ENCODE measurements at places on chromosomes 11 and 22.

DNA sequence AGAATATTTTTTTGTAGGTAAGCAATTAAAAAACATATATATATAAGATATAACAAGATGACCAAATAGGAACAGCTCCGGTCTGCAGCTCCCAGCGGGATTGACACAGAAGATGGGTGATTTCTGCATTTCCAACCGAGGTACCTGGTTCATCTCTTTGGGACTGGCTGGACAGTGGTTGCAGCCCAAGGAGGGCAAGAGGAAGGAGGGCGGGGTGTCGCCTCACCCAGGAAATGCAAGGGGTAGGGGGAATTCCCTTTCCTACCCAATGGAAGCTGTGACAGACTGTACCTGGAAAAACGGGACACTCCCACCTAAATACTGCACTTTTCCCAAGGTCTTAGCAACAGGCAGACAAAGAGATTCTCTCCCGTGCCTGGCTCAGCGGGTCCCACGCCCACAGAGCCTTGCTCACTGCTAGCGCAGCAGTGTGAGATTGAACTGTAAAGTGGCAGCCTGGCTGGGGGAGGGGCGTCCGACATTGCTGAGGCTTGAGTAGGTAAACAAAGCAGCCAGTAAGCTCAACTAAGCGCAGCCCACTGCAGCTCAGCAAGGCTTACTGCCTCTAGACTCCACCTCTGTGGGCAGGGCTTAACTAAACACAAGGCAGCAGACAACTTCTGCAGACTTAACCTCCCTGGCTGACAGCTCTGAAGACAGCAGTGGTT, 163.8 kb downstream of the CWF19L2 start:
- no peak for DNase-seq

DNA sequence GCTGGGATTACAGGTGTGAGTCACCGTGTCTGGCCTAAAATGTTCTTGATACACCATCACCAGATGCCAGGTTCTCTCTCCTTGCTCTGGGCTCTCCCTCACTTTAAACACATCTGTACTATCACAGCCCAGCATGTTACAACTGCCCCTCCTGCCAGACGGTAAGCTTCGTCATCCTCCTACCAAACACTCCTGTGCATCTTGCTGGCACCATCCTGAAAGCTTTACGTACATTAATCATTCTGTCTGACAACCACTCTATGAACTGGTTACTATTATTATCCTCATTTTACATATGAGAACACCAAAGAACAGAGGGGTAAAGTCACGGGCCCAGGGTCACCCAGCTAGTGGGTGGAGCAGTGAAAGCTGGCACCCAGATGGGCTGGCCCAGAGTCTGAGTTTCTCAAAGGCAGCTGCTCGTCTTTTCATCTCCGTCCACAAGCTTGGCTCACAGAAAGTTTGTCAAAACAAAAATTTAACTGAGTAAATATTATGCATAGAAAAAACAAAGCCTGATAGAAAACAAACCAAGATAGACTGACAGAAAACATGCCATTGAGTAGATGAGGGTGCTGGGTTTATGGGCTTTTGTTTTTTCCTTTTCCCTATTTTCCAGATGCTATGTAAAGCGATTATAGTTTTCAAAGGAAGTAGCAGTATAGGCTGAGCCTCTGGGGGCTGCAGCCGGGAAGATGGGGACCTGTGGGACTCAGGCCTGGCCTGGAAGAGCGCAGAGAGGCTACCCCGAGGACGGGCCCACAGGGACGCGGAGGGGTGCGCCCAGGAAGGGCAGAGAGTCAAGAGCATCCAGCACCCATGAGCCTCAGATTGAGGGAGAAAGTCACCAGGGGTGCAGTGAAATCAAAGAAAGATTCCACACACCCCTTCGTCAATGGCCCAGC, 9.5 kb downstream of the PLA2G6 start:
- DNase-seq = no peak

DNA sequence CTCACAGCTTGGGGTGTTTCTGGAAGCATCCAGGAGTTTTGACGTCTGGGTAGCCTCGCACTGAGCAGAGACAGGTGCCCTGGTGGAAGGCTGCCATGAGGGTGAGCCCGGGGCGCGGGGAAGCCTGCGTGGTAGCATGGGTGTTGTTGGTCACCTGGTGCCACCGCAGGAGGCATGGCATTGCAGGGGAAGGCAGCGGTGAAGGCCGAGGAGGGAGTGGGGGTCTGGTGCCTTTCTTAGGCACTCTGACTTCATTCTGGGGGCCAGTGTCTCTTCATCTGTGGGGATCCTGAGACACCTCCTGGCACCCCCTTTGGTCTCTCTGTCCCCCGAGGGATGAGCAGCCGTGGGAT, 271.2 kb downstream of the TBC1D22A start:
- no peak for DNase-seq

DNA sequence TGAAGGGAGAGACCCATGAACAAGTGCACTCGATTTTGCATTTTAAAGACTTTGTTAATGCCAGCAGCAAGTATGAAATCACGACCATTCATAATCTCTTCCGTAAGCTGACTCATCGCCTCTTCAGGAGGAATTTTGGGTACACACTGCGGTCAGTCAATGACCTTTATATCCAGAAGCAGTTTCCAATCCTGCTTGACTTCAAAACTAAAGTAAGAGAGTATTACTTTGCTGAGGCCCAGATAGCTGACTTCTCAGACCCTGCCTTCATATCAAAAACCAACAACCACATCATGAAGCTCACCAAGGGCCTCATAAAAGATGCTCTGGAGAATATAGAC, 5.9 kb downstream of the SERPIND1 start:
- no peak for DNase-seq

DNA sequence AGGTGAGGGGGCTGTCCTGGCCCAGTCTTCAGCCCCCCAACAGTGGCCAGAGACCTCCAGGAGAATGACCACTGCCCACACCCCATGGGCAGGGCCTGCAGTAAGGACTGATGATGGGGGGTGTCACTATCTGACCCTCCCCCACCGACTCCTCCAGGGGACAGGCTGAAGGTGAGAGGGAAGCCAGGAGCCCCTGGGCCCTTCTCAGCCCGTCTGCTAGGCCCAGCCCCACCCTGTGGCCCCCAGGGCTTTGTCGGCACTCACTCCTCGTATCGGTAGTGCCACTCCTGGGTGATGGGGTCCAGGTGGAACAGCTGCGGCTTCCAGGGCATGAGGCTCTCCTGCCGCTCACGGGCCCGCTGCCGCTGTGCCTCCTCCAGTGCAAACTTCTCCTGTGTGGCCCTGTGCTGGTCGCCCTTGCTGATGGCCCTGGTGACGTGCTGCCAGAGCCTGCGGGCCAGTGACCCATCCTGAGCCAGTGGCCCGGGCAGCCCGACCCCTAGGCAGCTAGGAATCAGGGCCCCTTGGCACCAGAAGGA, 35.4 kb upstream of the CARS1 start:
- no peak for DNase-seq

GRCh38 chr11:118876286-118876685, 7.4 kb upstream of the CXCR5 start:
- DNase-seq = no peak

- no peak for DNase-seq
These were observed 75.4 kb downstream of the AASDHPPT start for GRCh38 chr11:106152824-106153223.

- no peak for DNase-seq
These were observed 3.6 kb upstream of the VWCE start for GRCh38 chr11:61298663-61299244.

DNA sequence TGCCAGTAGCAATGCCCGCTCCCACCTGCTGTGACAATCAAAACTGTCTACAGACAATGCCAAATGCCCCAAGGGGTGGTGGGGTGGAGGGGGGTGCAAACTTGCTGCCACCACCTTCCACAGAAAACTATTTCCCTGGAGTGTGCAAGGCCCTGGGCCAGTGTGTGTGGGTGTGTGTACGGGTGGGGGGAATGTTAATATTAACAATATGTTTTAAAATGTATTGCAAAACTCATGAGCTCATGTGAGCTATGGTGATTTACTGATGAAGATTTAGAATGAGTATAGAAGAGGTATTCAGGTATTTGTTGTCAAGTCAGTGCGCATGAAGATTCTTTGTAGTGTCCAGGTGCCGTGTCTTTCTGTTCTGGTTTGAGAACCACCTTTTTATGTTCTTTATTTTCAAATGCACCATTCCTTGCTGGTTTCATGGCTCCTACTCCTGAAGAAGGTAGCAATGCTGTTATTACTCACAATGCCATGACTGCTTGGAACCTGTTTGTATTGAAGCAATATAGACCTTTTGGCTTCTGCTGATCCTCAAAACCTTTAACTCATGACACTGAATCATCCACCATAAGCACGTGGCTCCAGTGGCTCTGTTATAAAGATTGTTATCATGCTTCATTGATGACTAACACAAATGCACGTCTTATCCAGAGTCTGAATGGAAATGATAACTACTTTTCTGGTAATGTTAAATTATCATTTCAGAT, 29.9 kb upstream of the AQP11 start:
- DNase-seq = no peak

GRCh38 chr11:134224710-134225664, 516 bp downstream of the VPS26B start:
- DNase-seq = no peak

- no peak for DNase-seq
These were observed 396.6 kb downstream of the NELL1 start for GRCh38 chr11:21066030-21066429.

DNA sequence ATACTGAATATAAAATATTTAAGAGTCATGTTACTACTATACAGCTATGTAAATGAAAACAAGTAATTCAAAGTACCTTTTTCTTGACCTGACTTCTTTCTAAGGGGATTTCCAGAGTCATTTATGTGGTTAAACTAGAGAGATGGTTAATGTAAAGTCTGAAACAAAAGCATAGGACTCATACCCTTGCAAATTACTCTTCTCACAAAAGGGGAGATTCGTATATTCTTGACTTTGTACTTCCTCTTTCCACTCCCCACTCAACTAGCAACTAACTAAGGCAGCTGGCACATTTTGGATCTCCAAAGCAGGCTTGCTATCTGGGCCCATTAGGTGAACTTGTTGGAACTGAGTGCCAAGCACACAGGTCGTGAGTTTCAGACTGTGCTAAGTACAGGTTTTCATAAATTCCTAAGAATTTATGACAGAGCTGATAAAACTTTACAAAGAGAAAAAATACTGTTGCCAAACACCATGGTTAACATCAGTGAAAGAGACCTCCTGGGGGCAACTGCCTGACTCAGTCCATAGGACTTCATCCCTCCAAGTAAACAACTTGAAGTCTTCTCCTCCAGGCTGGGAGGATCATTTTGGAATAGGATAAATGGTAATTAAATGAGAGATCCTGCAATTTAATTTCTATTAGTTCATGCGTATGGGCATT, 77.0 kb upstream of the DDI1 start:
- DNase-seq = no peak

GRCh38 chr11:14973621-14974514, 1.7 kb upstream of the CALCA start:
- DNase-seq = no peak

GRCh38 chr22:37273126-37273845, 9.0 kb upstream of the CYTH4 start:
- no peak for DNase-seq

DNA sequence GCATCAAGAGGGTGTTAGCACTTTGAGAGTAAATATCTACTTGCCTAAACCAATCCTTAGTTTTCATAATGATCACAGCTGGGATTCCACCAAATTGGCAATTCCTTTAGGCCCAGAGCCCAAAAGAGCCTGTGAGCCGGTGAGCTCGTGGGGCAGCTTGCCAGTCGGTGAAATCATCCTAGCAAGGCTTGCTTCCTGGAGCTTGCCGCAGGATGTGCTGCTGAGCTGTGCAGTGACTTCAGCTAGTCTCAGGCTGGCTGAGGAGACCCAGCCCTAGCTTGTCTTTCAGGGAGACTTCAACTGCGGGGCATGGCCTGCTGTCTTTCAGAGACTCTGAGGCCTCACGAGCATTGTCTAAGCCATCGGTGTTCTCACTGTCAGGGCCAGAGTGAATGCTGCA, 73.6 kb upstream of the SUSD2 start:
- no peak for DNase-seq

GRCh38 chr11:119523539-119524157, 100.7 kb upstream of the THY1 start:
- DNase-seq = no peak

DNA sequence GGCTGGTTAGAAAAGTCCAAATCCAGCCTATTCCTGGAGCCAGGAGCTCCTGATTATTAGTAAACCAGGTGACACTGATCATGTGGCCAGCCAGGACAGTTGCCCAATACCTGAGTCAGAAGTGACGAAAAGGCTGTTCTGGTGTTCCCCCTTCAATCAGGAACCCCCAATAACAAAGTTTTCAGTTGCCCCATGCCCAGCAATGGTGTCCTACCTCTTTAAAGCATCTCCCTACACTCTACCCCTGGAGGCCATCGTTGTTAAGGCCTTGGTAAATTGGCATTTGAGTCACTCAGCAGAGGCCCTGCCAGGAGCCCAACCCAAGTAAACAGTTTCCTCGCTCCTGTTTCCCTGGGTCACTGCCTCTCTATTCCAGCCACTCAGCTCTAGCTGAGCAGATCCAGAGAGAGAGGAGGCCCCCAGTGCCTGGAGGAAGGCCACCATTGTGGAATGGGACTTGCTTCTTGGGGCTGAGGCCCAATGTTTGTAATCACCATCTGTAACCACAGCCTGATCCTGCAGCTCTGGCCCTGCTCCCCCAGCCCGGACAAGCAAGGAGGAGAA, 25.0 kb downstream of the ARHGAP1 start:
- DNase-seq = no peak

DNA sequence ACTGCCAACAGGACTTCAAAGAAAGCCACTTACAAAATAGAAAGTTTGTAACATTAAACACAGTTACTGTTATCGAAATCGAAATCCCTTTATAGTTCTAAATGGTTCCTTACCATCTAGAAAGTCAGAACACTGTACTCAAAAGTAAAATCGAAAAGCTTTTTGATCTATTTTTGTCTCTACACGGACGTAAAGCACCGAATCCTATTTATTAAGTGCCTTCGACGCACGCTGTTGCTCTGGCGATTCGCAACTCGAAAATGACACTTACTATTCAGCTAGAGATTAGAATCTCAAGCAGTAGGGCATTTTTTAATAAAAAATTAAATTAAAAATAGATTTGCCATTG, 78.3 kb downstream of the LARGE1 start:
- DNase-seq = no peak

- DNase-seq = no peak
These were observed 85.4 kb downstream of the MTNR1B start for GRCh38 chr11:93054881-93055280.

GRCh38 chr22:19518635-19519034, 5.6 kb downstream of the CLDN5 start:
- DNase-seq = no peak
